GM23338 (cell line): ENCODE measurements at places on chromosomes 12 and 14. TPM values are rescaled to one million over a fixed set of nuclear protein-coding genes. Genes with fewer than 3 reads are reported as not detected.

TEX52 gene
- total RNA-seq, result not detected in 2 replicates

PPP4R4 gene
- total RNA-seq, result 11.1 and 20.9 TPM in 2 replicates

CLEC2B gene
- total RNA-seq, result not detected in 2 replicates

LUM gene
- total RNA-seq, result not detected in 2 replicates
